ENCODE measurements at places on chromosomes 13 and 19.

GRCh38 chr19:49423985-49424303 is 703 bp upstream of the PTH2 start:
- DNase-seq: no peak

GRCh38 chr19:12194827-12195731 is 32.2 kb downstream of the ZNF136 start:
- no peak for DNase-seq

GRCh38 chr13:42405665-42406390 is 133.9 kb downstream of the AKAP11 start:
- no peak for DNase-seq

- no peak for DNase-seq
Observed at GRCh38 chr19:1923319-1923718, 17.7 kb upstream of the CSNK1G2 start.

DNA sequence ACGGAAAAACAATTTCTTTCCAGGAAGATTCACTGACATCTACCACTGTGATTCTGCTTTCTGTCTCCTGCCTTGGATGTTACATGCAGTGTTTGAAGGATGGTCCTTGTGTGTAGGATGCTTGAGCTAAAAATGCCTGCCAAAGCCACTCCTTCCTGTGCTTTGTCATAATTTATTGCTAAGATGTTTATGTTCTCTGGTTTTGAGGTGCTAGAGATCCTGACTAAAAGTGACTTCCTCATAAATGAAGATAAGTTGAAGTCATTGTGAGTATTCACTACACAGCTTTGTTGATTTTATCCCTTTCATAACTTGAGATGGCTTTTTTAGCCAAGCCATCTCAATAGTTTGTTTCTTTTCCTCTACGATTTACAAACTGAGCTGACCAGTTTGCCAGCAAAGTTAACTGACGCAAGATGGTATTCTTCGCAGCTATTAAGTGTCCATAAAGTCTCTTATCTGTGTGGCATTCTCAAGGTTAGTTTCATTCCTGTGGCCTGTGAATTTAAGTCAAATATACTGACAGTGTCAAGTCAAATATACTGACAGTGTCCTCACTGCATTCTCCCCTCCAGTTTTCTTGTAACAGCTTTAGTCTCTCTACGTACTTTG is 15.7 kb upstream of the FBXL3 start:
- DNase-seq: no peak

DNA sequence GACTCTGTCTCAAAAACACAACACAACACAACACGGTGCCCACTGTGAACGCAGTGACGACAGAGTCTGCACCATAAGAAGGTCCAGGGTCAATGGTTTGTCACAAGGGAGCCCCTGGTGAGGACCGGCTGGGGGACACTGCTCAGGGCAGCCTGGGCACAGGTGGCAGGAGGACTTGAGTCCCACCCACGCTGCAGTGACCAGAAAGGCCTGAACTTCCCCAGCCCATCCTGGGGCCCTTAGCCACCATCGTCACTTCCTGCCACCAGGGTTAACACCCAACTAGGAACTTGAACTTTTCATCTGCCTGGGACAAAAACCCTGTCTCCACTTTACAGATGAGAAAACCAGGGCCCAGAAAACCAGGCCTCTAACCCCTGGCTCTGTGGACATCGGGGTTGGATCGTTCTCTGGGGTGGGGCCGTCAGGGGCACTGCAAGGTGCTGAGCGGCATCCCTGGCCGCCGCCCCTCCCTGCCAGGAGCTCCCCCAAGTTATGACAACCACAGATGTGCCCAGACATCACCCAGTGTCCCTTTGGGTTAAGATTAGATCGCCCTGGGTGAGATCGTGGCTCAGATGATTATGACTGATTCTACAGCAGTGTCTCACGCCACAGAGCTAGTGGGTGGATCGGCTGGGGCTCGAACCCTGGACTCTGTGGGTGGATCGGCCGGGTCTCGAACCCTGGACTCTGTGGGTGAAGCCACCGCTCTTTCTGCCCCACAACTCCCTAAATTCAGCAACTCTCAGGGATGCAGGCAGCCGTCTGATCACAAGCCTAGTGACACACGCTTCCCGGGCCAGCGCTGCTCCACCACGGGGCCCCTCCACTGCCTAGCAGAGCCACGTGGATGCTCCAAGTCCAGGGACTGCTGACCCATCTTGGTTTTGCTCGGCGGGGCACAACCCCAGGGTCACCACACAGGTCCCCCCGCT is 14.0 kb downstream of the MOB3A start:
- no peak for DNase-seq

DNA sequence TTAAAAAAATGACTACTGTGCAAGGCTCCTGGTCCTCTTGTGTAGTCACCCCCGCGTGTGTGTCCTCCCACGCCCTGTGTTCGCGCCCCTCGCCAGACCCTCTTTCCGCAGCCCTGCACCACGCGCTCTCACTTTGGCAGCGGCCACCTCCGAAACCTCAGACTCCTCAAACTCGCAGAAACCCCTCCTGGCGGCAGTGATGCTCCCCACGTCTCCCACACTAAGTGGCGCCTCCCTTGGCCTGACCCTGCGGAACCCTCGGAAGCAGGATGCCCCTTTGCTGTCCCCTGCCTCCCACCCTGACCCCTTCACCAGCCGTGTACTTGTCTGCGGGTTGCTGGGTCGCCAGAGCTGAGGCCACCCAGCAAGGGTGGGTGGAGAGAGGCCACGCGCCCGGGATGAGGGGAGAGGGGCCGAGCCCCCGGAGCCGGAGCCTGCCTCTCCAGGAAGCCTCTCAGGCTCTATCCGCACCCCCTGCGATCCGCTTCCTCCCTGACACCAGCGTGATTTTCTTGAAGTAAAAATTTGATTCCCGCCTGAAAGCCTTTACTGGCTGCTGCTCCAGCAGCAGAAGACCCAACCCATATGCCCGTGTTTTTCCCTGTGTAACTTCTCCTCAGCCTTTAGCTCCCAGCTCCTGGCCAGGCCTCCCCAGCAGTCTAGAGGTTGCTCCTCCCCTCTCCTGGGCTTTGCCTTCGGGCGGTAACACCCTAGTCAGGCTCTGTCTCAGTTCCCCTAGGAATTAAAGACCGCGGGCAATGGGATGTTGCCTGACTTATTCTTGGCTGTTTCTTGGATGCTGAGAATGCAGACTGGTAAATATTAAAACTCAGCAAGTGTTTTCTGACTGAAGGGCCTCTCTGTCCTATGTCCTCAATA is 55.2 kb downstream of the MIPEP start:
- no peak for DNase-seq

DNA sequence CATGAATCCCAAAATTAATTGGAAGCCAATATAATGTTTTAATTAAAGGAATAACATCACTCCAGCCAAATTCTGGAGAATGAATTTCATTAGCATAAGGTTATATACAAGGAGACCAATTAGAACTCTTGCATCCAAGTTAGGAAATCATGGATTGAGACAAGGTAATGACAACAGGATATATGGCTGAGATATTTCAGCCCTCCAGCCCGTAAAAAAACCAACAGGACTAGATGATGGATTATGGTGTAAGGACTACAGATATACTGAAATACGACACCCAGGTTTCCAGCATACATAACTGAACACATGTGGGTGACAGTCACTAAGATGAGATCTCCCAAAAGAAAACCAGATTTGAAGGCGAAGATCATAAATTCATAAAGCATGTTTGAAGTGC is 56.5 kb downstream of the TSC22D1 start:
- DNase-seq: no peak

- DNase-seq: no peak
Observed at GRCh38 chr19:40804783-40805242, 5.8 kb downstream of the EGLN2 start.

Data from HCT116 (cell line).